ENCODE measurements at places on chromosomes 13 and 19.

DNA sequence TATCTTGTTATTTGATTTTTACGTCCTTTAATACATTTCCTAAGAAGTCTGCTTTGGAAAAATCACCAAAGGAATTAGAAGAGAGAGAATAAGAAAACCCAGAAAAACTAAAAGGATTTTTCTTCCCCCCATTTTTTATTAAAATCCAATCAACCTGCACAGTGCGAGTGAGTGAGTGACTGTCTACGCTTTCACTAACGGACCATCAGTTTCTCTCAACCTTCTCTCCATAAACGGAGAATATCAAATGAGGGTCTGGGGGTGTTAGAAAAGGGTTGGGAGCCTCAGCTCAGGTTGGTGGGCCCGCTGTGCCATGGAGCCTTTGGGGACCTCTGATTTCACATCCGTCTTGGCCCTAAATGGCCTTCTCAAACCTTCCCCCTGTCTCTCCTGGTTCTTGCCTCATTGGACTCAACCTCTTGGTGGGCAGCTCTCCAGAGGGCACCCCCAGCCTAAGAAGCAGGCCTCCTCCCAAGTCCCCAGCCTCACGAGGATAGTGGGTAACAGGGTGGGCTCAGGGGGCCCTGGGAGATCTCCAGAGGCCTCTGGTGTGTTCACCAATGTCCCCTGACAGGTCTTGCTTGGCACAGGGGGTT, 763 bp upstream of the LRP3 start:
- DNase-seq = no peak

DNA sequence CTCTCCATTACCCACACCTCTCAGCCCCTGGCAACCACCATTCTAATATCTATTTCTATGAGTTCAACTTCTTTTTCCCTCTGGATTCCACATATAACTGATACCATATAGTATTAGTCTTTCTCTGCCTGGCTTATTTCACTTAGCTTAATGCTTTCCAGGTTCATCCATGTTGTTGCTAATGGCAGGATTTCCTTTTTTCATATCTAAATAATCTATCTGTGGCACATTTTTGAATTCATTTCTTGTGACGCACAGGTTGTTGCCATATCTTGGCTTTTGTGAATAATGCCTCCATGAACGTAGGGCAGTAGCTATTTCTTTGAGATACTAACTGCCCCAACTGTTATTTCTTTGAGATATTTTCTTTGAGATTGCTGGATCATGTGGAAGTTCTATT, 235.6 kb downstream of the SPRY2 start:
- DNase-seq = no peak

GRCh38 chr13:113766035-113766800, 7.2 kb downstream of the TMEM255B start:
- no peak for DNase-seq

GRCh38 chr19:15922021-15922420, 12.3 kb downstream of the CYP4F11 start:
- DNase-seq = no peak

- DNase-seq = no peak
Measured at GRCh38 chr19:33055718-33056117, 9.0 kb downstream of the RHPN2 start.

DNA sequence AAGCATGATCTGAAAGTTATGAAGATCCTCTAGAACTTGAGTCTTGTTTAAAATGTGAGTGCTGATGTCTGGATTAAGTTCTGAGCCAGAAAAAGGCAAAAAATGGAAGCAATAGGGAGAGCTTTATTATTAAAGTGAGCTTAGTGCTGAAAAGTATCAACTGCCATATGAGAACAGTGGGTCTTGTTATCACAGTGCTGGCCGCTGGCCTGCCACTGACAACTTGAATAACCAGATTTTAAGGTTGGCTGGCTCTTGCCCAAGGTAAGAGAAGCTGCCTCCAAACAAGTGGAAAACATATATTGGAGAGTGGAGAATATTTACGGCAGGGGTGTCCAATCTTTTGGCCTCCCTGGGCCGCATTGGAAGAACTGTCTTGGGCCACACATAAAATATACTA, 33.9 kb downstream of the NUFIP1 start:
- no peak for DNase-seq

- DNase-seq = no peak
Measured at GRCh38 chr13:103104340-103104739, 38.1 kb upstream of the SLC10A2 start.

GRCh38 chr13:78193846-78194245, 275.2 kb upstream of the EDNRB start:
- DNase-seq = no peak

GRCh38 chr13:54433493-54434206, 1405.0 kb downstream of the OLFM4 start:
- DNase-seq = no peak

GRCh38 chr13:58806401-58806800, 1174.9 kb downstream of the PCDH17 start:
- no peak for DNase-seq

DNA sequence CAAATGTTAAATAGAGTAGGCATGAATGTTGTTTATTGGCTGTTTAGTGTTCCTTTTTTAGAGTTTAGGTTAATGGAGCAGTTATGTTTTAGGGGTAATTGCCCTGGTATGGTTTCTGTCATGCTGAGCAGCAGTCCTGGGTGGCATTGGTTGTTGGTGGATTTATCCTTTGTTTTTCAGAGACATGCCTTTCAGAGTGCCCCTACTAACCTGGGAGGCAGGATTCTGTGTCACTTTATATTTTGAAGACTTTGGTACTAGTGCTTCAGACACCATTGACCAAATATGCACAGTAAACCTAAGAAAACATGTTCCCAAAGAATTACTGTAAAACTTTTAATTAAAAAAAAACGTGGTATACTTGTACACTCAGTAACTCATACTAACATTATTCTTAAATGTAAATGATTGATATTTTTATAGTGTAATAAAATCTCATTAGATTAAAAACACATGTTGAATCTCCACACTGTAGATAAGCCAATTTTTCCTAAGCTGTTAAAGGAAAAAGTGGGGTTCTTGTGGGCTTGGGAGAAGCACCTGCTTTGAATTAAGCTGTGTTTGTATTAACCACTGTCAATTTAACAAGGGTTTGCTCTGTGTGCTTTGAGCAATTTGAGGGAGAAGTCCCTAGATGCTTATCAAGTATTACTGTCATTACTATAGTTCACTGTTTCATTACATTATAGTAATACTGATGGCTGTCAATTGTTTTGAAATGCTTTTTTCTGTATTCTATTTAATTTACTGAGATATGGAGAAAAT, 133.2 kb downstream of the LMO7 start:
- no peak for DNase-seq

- DNase-seq = no peak
Measured at GRCh38 chr19:38974624-38975213, 823 bp downstream of the FBXO17 start.

DNA sequence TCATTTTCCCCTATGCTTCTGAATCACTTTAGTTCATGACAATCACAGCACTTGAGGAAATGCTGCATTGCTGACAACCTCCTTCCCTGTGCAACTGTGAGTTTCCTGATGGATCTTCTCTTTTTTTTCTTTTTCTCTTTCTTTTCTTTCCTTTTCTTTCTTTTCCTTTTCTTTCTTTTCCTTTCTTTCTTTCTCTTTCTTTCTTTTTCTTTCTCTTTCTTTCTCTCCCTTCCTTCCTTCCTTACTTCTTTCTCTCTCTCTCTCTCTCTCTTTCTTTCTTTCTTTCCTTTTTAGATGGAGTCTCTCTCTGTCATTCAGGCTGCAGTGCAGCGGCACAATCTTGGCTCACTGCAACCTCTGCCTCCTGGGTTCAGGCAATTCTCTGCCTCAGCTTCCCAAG, 247.9 kb upstream of the HTR2A start:
- no peak for DNase-seq

GRCh38 chr13:27868641-27869435, 51.0 kb upstream of the PDX1 start:
- DNase-seq = peak; percentile 5
